ENCODE measurements at places on chromosomes 6 and 20.
A peak's percentile ranks its signal among the peaks of the same experiment; 100 is the strongest.

DNA sequence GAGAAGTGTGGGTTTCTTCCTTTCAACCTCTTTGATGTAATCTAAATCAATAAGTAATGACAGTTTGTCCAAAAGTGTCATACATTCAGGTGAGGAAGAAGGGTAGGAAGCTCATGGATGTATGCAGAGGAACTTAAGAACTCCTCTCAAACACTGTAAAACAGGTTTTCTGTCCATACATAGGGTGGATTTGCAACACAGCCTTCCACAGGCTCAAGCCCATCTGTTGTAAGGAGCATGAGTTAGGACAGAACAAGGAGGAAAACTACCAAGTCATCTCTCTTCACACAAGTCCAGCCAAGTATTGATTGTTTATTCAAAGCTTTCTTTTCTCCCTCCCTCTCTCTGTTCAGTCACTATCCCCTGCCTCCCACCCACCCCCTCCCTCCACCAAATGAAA is 49.0 kb upstream of the CDYL start:
- no peak for DNase-seq

GRCh38 chr20:19830211-19830785 is 72.2 kb downstream of the RIN2 start:
- DNase-seq, result no peak

DNA sequence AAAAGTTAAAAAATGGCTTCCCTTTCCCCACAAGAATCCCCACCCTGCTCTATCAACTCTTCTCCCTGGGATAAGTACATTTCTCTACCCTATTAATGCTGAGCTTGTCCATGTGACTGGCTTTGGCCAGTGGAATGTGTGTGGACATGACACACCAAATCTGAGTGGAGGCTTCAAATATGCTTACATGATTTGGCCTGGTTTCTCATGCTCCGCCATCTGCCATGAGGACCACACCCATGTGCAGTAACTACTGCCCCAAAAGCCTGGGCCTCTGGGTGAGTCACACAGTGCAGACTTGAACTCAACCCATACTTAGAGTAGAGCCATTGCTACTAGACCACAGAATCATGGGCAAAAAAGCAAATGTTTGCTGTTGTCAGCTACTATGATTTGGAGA is 65.4 kb downstream of the PRND start:
- DNase-seq, result no peak

GRCh38 chr6:35589201-35589739 is 76.6 kb upstream of the TULP1 start:
- DNase-seq, result no peak

DNA sequence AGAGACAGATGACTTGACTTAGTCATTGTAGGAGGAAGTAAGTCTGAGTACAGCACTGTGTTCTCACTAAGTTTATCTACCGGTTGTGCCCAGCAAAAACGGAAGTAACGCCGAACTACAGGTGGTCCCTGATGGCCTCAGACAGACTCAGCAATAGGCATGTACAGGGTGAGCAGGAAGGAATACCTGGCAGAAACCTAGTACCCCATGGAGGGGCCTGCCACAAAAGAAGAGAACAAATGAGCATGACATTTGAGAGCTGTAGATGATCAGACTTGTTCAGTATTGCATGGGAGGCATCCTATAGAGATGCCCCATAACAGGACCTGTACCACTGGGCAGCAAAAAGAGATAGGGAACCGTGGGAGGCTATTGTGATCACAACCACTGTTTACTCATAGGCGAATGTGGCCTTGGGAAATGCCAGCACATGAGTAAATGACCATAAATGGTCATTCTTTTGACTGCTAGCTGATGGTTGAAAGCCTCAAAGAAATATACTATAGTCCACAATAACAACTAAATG is 106.4 kb upstream of the TAB2 start:
- DNase-seq, result no peak

DNA sequence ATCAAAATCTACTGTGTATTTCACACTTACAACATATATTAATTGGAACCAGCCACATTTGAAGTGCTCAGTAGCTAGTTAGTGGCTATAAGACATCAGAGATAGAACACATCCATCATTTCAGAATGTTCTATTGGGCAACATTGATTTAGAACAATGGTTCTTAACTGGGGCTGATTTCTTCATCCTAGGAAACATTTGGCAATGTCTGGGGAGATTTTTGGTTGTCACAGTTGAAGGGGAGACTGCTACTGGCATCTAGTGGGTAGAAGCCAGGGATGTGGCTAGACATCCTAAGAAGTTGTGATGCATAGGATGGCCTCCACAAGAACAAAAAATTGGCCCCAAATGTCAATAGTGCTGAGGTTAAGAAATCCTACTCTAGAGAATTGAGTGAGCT is 132.5 kb downstream of the OLIG3 start:
- DNase-seq, result no peak

- no peak for DNase-seq
Observed at GRCh38 chr20:33005132-33005566, 916 bp upstream of the SUN5 start.

- DNase-seq, result no peak
Observed at GRCh38 chr20:13046409-13046808, 37.6 kb downstream of the SPTLC3 start.

GRCh38 chr6:13400772-13401171 is 72.4 kb upstream of the TBC1D7 start:
- no peak for DNase-seq

- DNase-seq, result peak; percentile 3
Observed at GRCh38 chr20:59784791-59785668, 148.4 kb downstream of the SYCP2 start.
